ENCODE measurements at places on chromosomes 3 and 15.

DNA sequence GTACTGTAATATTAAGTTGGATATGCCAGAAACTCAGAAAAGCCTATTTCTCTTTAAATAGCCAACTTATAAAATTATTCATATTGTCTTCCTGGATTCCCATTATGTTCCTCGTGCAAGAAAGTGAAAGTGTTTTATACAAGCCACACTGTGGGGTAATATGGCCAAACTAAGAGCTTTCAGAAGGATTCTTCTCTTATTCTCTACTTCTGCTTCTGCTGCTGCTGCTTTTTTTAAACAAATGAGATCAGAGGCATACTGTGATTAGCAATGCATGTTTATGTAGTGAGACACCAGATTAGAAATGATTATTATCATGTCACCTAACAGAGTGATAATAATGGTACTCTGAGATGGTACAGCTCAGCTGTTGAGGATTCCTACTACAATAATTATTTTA is 1026.5 kb upstream of the CFAP20DC start:
- no peak for DNase-seq

GRCh38 chr15:92611995-92612745 is 43.4 kb downstream of the FAM174B start:
- peak; percentile 29 for DNase-seq

GRCh38 chr3:177525987-177526712 is 328.9 kb upstream of the TBL1XR1 start:
- no peak for DNase-seq

DNA sequence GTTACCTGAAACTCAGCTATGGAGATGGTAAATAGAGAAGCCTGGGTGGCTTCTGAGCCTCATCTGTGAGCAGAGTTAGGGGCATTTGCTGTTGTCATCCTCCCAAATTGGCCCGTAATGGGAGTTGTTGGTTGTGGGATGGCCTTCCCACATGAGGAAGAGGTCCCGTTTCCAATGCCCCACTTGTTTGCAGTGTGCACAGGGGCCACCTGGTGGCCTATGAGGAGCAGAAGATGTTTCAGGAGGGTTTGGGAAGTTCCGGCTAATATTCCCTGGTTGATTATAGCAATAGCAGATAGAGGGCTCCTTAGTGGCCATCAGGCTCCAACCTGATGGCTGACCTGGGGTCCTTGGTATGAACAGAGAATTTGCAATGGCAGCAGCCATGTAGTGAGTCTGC is 1546.5 kb downstream of the OTOL1 start:
- no peak for DNase-seq

DNA sequence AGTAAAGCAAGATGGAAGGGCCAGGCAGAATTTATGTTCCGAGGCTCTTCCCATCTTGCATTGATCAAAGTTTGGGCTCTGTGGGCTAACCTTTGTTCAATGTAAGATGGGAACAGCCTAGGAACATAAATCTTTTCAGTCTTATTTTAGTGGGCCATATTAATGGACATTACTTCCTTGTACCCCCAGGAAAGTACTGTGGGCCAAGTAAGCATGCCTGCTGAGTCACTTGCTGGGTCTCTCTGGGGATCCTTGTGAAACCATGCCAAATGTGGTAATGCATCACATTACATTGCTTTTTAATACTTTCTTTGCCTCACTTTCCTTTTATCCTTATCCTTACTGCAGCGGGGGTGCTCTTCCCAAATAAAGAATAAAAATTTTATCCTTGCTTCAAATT is 349.5 kb upstream of the POU1F1 start:
- DNase-seq, result no peak

Measured in right forelimb (tissue), 1 donor.